Gastrocnemius medialis (tissue), 4 donors: ENCODE measurements at places on chromosomes 7 and 10. TPM values are rescaled to one million over a fixed set of nuclear protein-coding genes. Genes with fewer than 3 reads are reported as not detected.
A peak's percentile ranks its signal among the peaks of the same experiment; 100 is the strongest.

Gene AOAH
- total RNA-seq: 1.4 TPM

Gene CAV1
- 66.0 TPM for total RNA-seq

DNA sequence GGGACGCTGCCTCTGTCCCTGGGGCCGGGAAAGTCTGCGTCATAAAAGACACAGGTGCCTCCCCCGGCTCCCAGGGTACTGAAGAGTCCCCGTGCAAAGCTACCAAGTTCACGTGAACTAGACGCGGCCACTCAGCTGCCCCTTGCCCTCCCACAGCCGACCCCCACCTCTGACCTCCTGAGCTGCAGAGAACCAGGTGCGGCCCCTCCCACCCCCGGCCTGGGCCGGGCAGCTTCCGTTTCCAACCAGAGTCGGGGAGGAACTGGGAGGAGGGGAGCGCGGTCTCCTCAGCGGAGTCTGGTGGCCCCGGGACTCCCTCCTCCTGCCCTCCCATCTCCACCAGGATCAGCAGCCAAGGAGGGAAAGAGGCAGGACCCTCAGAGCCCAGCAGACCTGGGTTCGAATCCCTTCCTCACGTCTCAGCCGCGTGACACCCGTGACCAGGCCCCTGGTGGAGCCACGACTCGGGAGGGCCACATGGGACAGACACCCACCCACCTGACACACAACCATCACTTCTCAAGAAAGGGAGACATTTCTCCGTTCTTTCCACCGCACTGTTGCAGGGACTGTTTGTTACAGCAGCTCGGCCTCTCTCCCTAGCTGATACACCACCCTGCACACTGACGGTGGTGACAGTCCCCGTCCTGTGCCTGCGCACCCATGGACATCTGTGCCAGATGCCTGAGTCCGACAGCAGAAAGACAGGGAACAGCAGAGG lies 37.4 kb upstream of the PDGFA start:
- H3K4me1 ChIP-seq: no peaks in the 10 kb centered on the region
- no peak overlapping the region for H3K27ac ChIP-seq
- no peak overlapping the region for H3K4me3 ChIP-seq
- H3K36me3 ChIP-seq: no peaks in the 10 kb centered on the region
- no peaks in the 10 kb centered on the region for H3K27me3 ChIP-seq

- no peaks in the 10 kb centered on the region for H3K4me1 ChIP-seq
- DNase-seq: no peak
- H3K4me3 ChIP-seq: no peak overlapping the region
- H3K36me3 ChIP-seq: no peaks in the 10 kb centered on the region
- H3K27ac ChIP-seq: no peak overlapping the region
- no peaks in the 10 kb centered on the region for H3K27me3 ChIP-seq
Measured at GRCh38 chr10:7457478-7458316, 46.9 kb upstream of the SFMBT2 start.

- H3K36me3 ChIP-seq: no peaks in the 10 kb centered on the region
- no peaks in the 10 kb centered on the region for H3K27me3 ChIP-seq
- peak overlapping the region; percentile 71 for H3K27ac ChIP-seq
- no peak overlapping the region for H3K4me3 ChIP-seq
- DNase-seq: no peak
- H3K4me1 ChIP-seq: peaks cover 50% of the 10 kb centered on the region
Measured at GRCh38 chr7:7857143-7857583, 111.4 kb upstream of the GLCCI1 start.

GRCh38 chr7:7668706-7669105 lies 28.2 kb downstream of the UMAD1 start:
- H3K4me1 ChIP-seq: no peaks in the 10 kb centered on the region
- H3K27ac ChIP-seq: no peak overlapping the region
- H3K4me3 ChIP-seq: no peak overlapping the region
- no peaks in the 10 kb centered on the region for H3K36me3 ChIP-seq
- no peaks in the 10 kb centered on the region for H3K27me3 ChIP-seq
- DNase-seq: no peak

DNA sequence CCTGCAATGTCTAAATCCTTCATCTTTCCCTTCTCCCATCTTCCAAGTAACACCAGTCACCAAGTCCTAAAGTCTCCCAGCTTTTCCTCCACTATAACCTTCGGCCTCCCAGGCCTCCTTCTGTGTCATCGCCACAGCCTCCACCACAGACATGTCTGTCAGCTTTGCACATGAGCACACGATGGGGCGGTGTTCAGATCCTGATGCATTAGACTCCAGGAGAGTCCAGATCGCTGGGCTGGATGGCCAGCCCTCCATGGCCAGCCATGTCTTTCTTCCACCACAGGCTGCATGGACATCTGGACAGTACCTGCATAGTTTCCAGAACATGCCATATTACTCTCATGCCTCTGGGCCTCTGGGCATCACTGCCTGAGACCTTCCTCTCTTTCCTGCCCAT lies 974.2 kb upstream of the ZNF722 start:
- no peak overlapping the region for H3K4me3 ChIP-seq
- no peaks in the 10 kb centered on the region for H3K4me1 ChIP-seq
- no peak overlapping the region for H3K27ac ChIP-seq
- no peak for DNase-seq
